Glomerular endothelial cell (primary cell): ENCODE measurements at places on chromosomes 2 and 18.

- DNase-seq: no peak
These were observed 174.0 kb upstream of the SLC14A2 start for GRCh38 chr18:45441110-45441847.

- DNase-seq: no peak
These were observed 88.0 kb downstream of the SOCS6 start for GRCh38 chr18:70376914-70377258.

DNA sequence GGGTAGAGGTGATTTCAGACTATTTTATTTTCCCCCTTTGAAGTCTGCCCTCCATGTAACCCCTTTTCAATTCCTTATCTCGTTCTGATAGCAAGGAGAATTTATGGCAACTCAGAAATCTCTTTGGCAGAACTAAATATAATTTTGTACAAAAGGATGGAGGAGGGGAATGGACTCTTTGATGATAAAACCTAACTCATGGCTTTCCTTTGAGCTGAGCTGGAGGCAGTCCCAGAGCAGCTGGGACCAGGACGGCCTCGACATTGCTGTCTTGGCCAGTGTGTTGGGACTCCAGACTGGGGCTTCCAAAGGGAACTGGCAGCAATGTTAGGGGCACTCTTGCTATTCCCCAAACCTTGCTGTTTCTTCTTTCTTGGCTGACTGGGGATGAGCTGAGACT lies 47.7 kb downstream of the PAX8 start:
- DNase-seq: no peak

DNA sequence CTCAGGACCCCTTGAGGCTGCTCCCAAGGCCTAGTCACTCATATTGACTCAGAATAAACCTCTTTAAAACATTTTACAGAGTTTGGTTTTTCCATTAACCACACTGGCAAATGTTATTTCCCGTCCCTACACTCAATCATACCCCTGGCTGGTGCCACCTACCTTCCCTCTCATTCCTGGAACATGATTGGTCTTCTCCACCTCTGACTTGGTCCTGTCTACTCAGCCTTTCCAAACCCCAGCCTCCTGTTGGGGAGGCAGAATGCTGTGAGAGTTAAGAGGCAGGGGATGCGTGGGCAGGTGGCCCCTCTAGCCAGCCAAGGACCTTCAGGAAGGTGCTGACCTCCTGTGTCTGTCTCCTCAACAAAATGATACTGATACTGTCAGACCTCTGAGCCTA lies 149.3 kb downstream of the CABLES1 start:
- DNase-seq: no peak

GRCh38 chr2:186734957-186735734 lies 41.3 kb downstream of the FAM171B start:
- no peak for DNase-seq

DNA sequence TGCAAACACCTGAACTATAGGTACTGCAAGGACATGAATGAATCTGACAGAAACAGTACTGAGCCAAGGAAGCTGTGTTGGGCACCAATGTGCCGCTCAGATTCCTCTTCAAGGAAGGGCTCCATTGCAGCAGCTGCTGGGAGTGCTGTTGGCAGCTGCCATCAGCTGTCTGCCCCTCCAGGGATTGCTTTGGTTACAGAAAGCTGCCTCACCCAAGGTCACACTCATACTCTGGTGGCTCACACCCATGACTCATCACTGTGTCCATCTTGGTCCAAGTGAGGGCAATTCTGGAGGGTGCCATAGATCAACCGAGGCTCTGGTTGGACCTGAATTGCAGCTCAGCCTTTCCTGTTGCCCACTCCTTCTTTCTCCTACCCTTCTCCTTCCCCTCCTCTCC lies 24.4 kb upstream of the TRPM8 start:
- DNase-seq: no peak

GRCh38 chr2:38074058-38074763 lies 1.7 kb downstream of the CYP1B1 start:
- DNase-seq: no peak

DNA sequence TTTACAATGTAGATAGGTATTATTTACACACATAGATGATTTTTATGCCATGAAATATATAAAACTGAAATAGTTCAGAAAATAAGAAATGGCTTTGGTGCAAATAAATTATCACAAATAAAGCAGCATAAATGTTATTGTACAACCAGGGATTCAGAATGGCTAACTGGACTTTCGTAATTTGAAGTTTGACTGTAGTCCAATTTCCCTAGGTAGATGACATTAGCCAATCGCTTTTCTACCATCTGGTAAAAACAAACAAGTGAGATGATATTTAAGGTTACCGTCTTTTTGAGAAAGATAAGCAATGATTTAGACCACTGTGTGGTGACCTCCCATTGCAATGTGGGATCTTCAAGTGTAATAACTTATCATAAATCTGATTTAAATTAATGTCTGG lies 400.7 kb downstream of the LRRTM4 start:
- no peak for DNase-seq

- DNase-seq: no peak
These were observed 2.4 kb downstream of the WDR43 start for GRCh38 chr2:28896906-28897305.

- no peak for DNase-seq
These were observed 65.5 kb downstream of the MSTN start for GRCh38 chr2:189997016-189997415.

GRCh38 chr18:42533009-42533575 lies 578.1 kb downstream of the PIK3C3 start:
- no peak for DNase-seq

DNA sequence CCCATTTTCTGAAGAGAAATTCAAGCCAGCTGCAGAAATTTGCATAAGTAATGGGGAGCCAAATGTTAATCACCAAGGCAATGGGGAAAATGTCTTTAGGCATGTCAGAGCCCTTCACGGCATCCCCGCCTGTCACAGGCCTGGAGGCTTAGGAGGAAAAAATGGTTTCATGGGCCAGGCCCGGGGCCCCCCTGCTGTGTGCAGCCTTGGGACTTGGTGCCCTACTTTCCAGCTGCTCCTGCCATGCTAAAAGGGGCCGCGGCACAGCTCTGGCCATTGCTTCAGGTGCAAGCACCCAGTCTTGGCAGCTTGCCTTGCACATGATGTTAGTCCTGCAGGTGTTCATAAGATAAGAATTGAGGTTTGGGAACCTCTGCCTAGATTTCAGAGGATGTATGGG lies 1235.7 kb downstream of the DPP10 start:
- no peak for DNase-seq

DNA sequence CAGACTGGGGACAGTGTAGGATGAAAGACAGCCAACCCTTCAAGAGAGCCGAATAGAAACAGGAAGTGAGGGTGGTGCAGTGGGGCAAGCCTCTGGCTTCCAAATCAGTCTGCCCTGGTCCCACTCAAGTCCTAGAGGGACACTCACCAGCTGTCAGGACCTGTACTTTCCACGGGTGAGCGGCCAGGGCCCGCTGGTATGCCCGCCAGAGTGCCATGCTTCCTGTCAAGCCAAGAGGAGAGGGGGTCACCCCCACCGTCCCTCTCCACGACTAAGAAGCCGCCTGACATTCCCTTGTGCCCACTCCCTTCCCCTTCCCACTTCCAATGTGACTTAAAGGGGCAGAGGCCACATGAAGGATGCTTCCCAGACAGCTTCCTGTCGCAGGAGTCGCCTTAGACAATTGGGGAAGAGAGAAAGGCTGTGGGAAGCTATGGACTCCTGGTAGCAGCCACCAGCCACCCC lies 564 bp downstream of the MPV17 start:
- DNase-seq: no peak

DNA sequence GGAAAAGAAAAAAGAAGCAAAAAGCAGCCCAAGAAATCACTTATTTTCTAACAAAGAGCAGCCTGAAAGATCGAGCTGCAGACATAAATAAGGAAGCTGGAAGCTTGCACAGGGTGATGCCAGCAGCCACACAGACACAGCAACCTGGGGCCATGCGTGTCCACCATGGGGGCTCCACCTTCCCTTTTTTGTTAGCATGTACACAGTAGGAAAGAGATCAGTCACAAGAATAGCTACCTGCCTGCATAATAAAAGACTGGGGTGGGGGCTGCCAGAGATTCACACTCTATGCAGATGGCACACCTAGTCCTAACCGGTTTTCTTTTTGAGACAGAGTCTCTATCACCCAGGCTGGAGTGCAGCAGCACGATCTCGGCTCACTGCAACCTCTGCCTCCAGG lies 2.9 kb upstream of the CNOT11 start:
- no peak for DNase-seq

DNA sequence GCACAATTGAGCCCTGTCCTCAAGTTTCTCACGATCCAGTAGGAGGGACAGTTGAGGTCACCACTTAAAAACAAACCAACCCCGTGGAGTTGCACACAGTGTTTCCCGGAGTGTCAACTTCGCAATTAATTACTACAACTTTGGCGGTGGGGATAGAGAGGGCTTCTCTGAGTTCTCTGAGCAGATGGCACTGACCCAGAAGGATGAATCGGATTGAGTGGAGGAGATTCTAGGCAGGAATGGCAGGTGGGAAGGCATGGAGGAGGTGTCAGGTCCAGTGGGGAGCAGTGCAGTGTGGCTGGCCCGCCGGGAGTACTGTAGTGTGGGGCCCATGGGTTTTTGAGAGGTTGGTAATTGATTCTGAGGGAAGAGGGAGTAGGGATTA lies 12.0 kb downstream of the SIX3 start:
- DNase-seq: no peak

DNA sequence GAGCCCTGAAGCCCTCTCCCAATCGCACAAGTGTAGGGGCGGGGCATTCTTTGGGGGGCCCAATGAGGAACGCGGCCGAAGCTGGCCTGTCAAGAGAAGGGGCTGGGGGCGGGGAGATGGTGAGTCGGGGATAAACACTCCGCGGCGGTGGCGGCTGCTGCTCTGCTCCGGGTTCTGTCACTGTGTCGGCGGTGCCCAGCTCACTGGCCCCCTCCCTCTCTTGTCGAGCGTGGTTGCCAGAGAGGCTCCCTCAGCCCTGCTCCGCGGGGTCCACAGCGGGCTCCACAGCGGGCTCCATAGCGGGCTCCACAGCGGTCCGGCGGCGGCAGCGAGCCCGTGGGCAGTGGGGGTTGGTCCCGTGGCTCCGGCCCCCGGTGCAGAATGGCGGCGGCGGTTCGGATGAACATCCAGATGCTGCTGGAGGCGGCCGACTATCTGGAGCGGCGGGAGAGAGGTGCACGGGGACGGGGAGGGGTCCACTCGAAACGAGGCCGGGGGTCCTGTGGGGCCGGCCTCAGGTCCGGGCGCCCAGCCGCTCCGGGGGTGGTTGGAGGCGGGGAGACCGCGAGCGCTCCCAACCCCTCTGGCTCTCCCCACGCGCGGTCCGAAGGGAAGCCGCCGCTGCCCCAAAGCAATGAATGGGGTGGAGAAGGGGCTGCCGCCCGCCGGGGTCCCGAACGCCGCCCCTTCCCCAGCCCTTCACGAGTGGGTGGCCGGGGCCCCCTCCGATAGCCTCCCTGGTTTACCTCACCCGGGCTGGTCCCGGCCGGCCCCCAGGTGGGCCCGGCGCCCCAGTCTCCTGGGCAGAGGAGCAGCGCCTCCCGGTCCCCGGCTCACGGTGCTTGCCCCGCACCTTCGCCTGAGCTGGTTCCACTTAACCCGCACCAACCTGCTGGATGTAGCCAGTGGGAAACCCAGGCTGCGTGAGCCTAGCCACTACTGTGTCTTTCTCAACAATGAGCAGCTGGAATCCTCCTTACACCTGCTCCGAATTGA lies at the start of gene MXD1:
TSS of gene MXD1 (plus strand) at position 160 of the 996 bp plus-strand sequence. CDS start at position 382, 222 bp downstream.
- no peak for DNase-seq

- no peak for DNase-seq
These were observed 101.9 kb downstream of the RGPD3 start for GRCh38 chr2:106366204-106366885.

DNA sequence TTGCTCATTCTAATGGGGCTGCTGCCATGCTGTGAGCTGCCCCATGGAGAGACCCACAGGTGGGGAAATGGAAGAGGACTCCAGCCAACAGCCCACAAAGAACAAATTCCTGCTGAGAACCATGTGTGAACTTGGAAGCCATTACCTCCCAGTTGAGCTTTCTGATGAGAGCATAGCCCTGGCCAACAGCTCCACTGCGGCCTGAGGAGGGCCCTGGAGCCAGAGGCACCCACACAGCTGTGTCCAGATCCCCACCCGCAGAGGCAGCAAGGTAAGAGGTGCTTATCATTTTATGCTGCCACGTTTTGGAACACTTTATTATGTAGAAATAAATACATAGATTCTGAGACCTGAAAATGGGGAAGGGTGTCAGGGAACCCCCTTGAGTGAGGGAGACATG lies 44.2 kb upstream of the OTOS start:
- DNase-seq: no peak

DNA sequence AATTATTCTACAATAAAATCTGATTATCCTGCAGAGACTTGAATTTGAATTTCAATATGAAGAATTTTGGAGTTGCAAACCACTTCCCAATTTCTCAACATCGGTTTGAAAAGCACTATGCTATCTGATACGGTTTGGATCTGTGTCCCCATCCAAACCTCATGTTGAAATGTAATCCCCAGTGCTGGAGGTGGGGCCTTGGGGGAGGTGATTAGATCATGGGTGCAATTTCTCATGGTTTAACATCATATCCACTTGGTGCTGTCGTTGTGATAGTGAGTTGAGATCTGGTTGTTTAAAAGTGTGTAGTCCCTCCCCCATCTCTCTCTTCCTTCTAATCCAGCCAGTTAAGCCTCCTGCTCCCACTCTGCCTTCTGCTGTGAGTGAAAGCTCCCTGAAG lies 205.7 kb downstream of the NBAS start:
- no peak for DNase-seq

- no peak for DNase-seq
These were observed 34.5 kb downstream of the NEURL3 start for GRCh38 chr2:96470636-96471035.

DNA sequence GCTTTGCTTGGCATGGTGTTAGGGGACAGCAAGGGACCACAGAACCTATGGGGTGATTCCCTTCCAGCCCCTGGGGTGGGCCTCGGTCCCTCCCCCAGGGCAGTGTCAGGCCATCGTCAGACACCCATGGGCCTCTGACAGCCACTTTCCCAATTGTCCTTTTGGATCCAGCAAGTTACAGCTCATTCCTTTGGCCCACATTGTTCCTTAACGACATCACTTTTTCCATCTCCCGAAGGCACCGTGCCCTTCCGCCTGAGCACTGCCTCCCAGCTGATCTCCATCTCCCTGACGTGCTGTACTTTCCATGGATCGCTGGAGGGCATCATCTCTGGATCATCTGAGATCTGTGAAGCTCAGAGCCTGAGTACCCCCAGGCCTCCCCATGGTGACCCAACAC lies 10.4 kb upstream of the KCNK3 start:
- DNase-seq: no peak

DNA sequence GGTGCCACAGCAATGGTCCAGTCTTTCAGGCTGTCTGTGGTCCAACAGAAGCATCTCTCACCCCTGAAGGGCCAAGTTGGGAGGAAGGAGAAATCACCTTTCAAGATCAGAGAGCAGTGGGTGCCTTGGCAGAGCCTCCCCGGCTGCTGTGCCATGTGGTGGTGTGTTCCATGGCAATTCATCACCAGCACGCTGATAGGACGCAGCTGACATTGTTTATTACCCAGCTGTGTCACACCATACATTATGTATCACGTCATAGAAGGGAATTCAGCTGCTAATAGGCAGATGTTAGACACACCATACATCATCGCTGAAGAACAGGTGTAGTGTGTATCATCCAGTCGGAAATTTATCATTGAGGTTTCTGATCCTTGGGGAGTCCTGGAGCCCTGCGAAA lies 29.6 kb upstream of the RPL31 start:
- DNase-seq: no peak
